ENCODE measurements at places on chromosomes 2 and 18. TPM values are rescaled to one million over a fixed set of nuclear protein-coding genes. Genes with fewer than 3 reads are reported as not detected.

Gene FKBP1B
- total RNA-seq: 3.3 TPM

GRCh38 chr2:145638675-145639074 lies 1118.8 kb upstream of the ZEB2 start:
- DNase-seq: no peak

DNA sequence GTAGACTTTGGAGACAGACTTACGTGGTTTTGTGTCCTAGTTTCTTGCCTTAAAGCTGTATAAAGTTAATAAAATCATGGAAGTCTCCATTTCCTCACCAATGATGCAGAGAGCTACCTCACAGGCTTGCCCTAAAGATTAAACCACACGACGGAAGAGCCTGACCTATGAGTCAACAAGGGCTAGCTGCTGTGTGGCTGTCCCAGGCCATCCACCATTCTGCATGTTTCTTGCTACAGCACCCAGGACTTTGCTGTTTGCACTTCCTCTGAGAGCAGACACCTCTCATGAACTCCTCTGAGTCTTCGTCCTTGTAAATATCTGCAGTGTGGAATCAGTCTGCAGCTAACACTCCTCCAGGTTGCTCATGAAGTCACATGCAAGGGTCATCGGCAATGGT lies 160.0 kb upstream of the TRIB2 start:
- peak; percentile 78 for DNase-seq

- no peak for DNase-seq
Observed at GRCh38 chr2:160042054-160042453, 20.4 kb downstream of the PLA2R1 start.

- DNase-seq: no peak
Observed at GRCh38 chr2:83817511-83817910, 641.6 kb downstream of the SUCLG1 start.

DNA sequence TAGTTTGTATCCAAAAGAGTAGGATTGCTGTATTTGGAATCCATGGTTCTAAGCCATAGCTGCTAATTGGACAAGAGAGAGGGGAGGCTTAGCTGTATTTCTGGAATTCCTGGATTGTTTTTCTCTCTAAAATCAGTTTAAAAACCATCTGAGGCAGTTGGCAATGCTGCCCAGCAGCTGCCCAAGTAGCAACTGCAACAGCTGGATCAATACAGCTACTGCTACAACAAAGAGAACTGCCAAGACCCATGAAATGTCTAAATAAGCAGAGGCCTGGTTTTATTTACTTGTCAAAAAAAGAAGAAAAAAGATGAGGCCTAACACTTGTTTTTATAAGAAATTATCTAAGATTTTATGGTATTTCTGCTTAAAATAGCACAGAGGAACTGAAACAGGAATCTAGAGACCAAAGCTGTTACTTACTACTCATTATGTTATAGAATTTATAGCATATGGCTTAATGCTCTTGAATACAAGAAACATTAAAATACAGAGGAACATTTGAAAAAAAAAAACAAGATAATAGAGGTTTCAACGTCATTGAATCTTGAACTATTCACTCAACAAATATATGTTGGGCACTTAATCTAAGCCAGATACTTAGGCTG lies 39.1 kb downstream of the TMEFF2 start:
- DNase-seq: no peak

- DNase-seq: no peak
Observed at GRCh38 chr2:50693285-50693684, 338.6 kb downstream of the NRXN1 start.

Gene IGFBP5
- total RNA-seq: 29.5 TPM

Gene NEU2
- not detected for total RNA-seq

- DNase-seq: peak; percentile 73
Observed at GRCh38 chr2:24021122-24021998, 11.5 kb downstream of the MFSD2B start.

- peak; percentile 96 for DNase-seq
Observed at GRCh38 chr2:156331572-156332283, 793 bp downstream of the NR4A2 start.

DNA sequence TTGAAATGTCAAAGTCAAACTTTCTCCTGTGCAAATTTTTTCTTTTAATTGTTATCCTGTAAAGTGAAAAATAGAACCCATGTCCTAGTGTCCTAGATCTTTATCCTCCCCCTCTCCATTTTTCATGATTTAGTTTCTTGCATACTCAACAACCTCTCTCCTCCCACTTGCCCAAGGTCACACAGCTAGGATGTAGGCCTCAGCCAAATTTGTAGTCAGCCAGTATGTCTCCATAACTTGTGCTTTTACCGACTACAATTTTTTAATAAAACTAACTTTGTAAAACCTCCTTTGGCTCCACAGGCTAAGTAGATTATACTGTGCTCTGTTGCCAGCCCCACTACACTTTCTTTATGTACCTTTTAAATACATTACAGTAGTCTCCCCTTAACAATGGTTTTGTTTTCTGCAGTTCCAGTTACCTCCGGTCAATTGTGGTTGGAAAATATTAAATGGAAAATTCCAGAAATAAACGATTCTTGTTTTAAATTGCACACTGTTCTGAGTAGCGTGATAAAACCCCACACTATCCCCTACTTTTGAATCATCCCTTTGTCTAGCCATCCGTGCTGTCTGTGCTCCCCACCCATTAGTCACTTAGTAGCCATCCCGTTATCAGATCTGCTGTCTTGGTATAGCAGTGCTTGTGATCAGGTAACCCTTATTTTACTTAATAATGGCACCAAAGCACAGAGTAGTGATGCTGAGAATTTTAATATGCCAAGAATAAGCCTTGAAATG lies 22.8 kb downstream of the GULP1 start:
- DNase-seq: no peak

GRCh38 chr2:180763263-180763989 lies 217.0 kb upstream of the UBE2E3 start:
- no peak for DNase-seq

Gene LIMS4
- total RNA-seq: 15.9 TPM

DNA sequence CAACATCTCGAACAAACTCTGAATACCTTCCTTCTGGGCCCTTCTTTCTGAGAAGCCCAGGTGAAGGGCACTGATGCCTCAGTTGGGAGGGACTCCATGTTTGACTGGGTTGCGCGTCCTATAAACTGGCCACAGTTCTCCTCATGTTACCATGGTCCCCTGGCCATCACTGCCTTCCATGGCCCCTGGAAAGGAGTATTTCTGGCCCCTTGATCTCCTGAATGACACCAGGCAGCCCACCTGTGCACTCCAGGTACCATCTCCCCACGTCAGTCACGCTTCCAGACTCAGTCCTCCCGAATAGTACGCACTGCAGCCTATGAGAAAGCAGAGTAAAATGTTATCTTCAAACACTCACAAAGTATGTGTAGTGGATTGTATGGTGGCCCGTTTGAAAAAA lies 73.9 kb downstream of the ACKR3 start:
- no peak for DNase-seq

- DNase-seq: no peak
Observed at GRCh38 chr18:63216516-63217311, 102.9 kb downstream of the BCL2 start.

DNA sequence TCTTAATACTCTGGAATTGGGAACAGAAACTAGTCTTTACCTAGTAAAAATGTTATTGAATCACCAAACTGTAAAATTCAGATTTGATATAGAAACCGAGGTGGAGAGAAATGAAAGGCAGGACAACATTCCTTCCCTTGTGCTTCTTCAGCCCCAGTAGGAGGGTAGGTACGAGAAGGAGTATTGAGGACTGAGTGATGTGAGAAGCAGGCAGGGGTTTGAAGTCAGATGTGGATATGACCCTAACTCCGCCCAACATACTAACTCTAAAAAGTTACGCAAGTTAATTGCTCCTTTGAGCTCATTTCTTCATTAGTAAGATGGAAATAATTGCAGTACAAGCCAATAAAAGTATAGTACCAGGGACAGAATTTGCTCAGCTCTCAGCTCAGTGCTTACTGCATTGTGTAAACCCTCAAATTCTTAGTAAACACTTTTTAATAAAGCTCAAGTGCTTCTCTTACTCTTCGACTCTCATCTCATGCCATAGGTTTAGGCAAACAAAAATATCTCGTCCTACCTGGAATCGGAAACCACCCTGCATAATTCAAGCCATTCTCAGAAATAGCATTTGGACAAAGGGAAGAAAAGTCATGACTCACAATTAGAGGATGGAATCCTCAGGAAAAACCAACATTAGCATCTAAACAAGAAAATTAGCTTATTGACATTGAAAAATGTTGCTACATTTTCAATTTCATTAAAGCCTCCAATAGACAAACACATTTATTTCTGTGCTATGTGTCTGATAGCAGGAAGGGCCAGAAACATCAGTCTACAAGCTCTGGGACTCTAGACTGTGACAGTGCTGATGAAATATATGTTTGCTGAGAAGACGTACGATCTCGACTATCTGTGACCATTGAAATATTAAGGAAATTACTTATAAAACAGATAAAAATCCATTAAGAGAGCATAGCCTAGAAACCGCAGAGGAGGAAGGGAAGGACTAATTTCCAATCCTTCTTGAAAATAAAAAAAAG lies 161.3 kb downstream of the HNMT start:
- DNase-seq: no peak

GRCh38 chr18:75016025-75016717 lies 192.8 kb downstream of the PTGR3 start:
- DNase-seq: no peak

DNA sequence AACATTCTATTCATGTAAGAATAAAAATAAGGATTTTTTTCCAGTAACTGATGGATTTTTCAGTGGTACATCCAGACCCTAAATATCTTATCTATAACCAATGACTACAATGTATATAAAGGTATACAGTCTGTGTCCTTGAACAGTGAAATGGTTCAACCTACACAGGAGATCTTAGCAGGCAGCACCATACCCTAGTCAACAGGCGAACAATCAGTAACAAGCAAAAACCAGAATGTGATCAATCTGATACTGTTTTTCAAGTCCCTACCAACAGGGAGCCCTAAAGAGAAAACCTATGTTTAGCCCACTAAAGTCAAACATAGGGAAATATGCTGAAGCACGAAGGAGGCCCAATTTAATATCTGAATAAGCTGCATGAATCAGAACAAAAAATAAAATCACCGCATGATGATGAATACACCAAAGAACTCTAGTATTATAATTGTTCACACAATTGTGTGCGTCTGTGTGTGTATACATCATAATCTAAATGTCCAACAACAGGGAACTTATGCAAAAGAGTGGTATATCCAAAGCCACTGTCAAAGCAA lies 26.0 kb downstream of the PTPN2 start:
- no peak for DNase-seq

- DNase-seq: no peak
Observed at GRCh38 chr2:128159437-128159836, 68.4 kb downstream of the UGGT1 start.

Gene NOL4
- total RNA-seq: not detected

- no peak for DNase-seq
Observed at GRCh38 chr2:133444465-133444864, 123.8 kb downstream of the NCKAP5 start.

DNA sequence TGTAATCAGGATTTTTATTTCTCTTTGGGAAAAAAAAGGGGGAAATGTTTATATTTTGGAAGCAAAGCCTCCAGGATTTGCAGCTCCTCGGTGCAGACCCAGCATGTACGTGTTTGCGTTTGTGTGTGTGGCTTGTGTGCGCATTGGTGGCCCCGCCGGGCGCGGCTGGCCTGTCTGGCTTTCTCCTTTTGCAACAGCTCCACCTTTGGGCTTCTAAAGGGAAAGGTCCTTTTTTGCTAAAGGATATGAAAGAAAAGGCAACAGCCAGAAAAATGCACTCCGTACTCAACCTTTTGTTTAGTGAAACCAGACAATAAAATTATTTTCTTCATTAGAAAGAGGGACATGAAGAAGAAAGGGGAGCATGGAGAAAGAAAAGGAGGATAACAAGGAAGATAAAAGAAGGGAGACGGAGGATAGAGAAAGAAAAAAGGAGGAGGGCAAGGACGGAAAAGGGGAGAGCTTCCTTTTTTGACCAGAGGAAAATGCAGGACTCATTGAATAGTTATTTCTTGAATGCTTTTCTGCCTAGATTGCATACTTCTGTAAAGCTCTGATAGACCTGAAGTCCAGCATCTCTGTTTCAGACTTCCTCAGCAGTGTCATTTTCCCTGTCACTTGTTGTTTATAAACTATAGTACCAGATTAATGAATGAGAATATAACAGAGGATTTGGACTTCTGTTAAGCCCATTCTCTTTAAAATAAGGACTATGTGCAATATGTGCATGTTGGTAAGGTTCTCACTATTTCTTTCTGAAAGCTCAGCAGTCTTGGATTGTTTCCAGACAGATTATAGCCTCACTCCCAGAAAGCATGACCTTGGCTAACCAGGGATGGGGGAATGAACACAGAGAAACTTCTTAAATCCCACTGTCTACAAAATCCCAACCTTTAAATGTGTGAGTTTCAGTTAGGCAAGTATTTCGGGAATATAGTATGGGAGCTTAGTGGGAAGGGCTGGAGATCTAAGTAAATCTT lies 563.1 kb upstream of the PIK3C3 start:
- DNase-seq: peak; percentile 46

GRCh38 chr18:21359746-21360145 lies 117.7 kb downstream of the GREB1L start:
- no peak for DNase-seq

- peak; percentile 78 for DNase-seq
Observed at GRCh38 chr2:37851828-37852584, 73.1 kb upstream of the RMDN2 start.

GRCh38 chr2:18001671-18002070 lies 123.2 kb downstream of the KCNS3 start:
- DNase-seq: no peak

DNA sequence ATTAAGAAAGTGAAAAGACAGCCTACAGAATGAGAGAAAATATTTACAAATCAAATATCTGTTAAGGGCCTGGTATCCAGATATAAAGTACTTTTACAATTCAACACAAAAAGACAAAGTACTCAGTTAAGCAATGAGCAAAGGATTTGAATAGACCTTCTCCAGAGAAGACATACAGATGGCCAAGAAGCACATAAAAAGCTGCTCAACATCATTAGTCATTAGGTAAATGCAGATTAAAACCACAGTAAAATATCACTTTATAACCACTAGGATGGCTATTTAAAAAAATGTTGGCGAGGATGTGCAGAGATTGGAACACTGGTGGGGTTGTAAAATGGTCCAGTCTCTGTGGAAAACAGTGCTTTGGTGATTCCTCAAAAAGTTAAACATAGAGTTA lies 38.9 kb downstream of the RAB31 start:
- no peak for DNase-seq

Gene KYNU
- total RNA-seq: 10.9 TPM

GRCh38 chr18:64409511-64409910 lies 260.6 kb upstream of the LINC00305 start:
- no peak for DNase-seq

Gene SEPTIN2
- 394 TPM for total RNA-seq

GRCh38 chr2:240965905-240966456 lies 32.4 kb upstream of the SNED1 start:
- peak; percentile 77 for DNase-seq

GRCh38 chr2:157820193-157820592 lies 55.9 kb downstream of the ACVR1 start:
- DNase-seq: no peak
